GM13977 (cell line): ENCODE measurements at places on chromosomes 2 and 18.

DNA sequence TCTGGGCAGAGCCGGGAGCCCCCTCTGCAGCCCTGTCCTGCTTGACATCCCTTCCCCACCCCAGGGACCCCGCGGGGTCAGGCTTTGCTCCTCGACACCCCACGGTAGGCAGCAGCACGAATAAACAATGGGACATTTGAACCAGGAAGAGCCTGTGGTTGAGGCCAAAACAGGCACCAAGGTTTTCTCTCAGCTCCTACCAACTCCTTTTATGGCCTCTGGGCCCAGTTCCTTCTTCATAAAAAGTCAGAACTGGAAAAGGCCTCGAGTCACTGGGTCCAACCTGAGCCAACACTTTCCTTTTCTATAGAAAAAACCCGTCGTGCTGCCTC lies 20.6 kb downstream of the TEX44 start:
- no peak for DNase-seq

DNA sequence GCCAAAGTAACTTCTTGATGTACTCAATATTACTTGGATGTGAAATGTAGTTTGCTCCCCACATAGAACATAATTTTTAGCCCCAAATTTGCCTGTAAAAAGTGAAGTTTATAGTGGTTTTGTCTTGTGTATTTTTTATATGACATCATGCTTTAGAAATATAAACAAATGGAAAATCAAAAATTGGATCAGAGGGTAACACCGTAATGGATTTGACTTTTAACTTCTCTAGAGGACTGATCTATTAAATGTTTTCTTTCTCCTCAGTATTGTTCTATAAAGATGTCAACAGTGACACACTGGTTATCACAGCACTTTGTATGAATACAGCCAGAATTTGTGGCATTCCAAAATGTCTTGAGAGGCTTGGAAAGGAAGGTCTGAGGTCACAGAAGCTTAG lies 45.6 kb upstream of the RASGRP3 start:
- no peak for DNase-seq

DNA sequence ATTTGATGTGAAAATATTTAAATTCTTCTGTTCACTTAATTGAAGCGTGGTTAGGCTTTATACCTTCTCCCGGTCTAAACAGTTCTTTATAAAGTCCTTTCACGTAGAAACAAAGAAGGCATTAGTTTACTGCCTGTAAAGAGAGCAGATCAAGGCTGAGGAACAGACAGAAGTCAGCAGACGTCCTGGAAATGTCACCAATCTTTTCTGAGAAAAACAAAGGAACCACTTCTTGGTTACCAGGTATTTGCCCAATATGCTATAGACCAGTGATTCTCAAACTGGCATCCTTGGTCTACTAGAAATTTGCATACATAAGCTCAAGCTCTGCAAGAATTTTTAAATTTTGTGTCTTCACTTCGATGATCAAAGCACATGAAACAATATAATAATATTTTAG lies 89.2 kb upstream of the STK17B start:
- DNase-seq, result no peak

- no peak for DNase-seq
Observed at GRCh38 chr2:159459279-159459678, 157.1 kb downstream of the BAZ2B start.

GRCh38 chr2:84897773-84898172 lies 7.7 kb upstream of the TMSB10 start:
- no peak for DNase-seq

DNA sequence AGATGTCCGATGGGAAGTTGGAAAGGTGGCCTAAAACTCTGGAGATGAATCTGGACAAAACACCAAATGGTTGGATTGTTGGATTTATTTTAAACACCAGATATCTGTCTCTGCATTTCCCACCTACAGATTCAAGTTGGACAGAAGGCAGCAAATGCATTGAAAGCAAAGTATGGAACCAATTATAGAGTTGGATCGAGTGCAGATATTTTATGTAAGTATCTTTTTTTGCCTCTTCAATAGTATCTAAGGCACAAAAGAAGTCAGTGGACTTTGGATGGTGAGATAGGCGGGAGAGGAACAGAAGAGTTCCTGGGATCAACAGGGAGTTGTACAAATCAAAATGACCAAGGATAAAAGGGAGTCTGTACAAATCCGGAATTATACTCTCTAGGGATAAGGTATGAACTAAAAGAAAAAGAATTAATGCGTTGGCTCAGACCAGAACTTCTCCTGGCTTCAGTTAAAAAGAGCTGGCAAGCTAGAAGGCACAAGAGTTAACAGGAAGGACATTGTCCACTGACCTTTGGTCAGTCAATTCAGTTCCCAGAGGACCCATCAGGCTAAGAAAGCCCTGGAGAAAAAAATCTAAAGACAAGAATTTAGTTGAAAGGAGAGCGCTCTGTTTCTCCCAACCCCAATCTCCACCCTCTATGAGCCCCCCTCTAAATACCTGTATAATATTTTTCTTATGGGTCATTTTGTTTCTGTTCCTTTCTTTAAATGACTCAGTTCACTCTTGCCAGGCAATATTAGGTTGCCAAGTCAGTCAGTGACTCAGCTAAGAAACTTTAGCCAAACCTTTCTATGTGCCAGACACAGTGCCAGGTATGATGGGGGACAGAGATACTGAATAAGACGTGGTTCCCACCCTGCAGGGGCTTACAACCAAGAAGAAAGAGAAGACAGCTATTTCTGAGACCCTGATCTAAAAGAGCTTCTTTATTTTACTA lies 29.1 kb downstream of the CPO start:
- no peak for DNase-seq

GRCh38 chr2:7392076-7392787 lies 475.0 kb downstream of the RNF144A start:
- DNase-seq, result no peak

DNA sequence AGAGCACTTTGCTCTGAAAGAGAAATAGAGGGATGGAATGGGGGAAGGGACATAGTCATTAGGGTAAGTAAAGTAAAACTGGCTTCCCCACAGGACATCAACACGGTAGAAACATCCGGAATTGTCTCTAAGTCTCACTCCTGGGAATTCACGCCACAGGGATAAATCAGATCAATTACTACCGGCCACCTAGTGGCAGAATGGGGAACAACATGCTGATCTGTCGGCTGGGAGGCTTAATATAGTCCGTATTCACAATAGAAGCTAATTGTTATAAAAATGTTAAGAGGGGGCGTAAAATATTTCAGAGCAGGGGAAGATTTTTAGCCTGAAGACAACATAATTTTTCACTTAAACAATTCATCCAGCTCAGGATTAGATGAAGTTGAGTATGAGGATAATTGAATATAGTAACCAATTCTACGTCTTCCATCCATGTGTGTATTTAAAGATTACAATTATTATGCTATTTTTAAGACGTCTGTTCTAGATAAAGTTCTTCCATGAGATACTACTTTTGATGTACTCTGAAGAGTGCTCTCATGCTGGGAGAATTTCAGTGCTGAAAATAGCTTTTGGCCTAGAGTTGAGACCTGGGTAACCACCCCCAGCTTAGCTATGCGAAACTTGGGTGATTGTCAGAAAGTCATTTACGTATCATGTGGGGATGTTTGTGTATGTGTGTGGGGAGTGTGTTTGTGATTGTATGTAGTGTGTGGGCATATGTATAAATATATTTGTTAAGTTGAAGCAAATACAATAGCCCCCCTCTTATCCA lies 65.7 kb downstream of the LRRTM1 start:
- DNase-seq, result no peak

DNA sequence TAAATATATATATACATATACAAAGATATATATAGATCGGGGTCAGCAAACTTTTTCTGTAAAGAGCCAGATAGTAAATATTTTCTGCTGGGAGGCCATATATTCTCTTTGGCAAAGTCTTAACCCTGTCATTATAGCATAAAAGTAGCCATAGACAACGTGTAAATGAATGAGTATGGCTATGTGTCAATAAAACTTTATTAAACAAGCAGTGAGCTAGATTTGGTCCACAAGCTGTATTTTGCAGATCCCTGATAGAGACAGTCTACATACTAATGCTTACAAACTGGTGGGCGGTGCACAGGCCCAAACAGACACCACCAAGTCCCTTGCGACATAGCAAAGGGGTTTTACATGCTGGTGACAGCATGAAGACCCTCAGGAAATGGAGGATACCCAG lies 30.3 kb downstream of the SLC14A2 start:
- DNase-seq, result no peak

DNA sequence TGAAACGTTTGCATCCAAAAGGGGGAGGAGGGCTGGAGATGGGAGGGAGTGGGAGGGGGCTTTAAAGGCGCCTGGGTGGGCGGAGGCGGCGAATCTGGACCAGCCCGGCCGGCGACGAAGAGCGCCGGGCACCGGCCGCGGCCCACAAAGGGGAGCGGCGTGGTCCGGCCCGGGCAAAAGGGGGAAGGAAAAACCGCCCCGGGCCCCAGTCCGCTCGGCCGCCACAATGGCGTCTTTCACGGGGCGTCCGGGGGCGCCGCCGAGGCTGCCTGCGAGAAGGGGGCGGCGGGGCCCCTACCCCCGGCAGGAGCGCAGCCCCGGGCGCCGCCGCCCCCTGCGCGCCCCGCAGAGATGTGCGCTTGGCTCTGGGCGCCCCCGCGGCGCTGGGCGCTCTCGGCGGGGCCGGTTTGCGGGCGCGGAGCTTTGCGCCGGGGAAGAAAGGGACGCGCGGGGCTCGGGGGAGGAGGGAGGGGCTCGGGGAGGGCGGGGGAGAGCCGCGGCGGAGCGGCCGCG lies 108.1 kb upstream of the KCTD1 start:
- DNase-seq, result peak; percentile 27

GRCh38 chr2:191043438-191043837 lies 29.5 kb upstream of the STAT1 start:
- no peak for DNase-seq

DNA sequence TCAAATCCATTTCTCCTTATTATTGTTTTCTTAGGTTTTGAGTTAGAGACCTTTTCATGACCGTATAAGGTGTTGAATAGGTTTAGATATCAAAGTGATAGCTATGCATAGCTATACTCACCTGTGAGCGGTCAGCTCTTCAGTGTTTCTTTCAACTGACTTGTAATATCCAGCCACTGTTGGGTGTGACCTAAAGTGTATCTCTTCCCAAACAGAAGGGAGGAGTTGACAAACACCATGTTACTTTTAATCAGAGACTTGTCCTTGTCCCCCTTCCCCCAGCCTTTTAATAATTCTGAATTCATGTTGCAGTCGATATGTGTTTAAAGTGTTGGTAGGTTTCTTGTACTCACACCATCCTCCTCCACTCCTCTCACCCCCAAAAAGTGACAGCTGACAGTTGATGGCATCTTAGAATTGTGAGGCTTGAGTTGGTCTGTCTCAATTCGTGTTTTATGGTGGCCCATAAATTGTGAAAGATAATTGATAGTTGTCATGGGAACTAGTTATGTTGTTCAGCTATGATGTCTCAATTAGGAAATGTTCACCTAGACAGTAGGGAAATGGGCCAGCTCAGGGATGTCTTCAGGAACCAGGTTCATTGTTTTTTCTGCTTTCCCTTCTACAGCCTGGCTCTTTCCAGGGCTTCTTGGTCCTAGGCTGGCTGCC lies 12.0 kb downstream of the NEDD4L start:
- DNase-seq, result no peak
